Ureter (tissue), 1 donor: ENCODE measurements at places on chromosomes 12 and 14. TPM values are rescaled to one million over a fixed set of nuclear protein-coding genes. Genes with fewer than 3 reads are reported as not detected.

DNA sequence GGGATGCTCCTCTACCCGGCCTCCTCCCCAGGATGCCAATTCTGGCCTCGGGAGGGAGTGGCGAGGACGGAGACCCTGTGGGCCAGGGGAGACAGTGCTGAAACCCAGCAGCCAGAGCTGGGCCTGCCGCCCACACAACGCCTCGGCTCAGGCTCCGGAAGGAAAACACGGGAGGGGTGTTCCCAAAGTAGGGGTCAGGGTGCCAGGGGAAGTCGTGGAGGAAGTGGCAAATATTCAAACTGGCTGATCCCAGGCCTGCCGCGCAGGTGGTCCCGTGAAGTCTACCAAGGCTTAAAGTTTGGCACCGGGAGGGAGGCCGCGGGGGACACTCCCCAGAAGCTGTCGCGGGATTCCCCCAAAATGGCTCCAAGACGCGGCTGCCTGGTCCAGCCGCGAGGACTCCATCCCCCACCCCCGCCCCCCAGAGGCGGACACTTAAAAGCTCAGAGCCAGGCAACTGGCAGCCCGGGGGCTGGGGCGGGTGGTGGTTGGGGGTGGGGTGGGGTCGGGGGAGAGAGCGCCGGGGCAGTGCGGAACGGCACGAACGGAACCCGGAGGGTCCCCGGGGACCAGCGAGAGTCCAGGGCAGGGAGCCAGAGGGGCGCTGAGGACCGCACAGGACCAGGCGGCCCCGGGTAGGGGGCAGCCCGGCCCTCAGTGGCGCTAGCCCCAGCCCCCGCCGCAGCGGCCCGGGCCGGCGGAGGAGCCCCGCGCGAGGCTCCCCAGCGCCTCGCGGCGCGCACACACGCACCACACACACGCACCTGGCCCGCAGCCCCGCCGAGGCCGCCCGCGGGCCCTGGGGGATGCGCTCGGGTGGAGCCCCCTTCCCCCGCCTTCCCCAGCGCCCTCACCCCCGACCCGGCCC lies 20.0 kb downstream of the BEGAIN start:
- no peak for DNase-seq

- no peak for DNase-seq
These were observed 19.3 kb downstream of the CYP46A1 start for GRCh38 chr14:99703381-99703780.

DNA sequence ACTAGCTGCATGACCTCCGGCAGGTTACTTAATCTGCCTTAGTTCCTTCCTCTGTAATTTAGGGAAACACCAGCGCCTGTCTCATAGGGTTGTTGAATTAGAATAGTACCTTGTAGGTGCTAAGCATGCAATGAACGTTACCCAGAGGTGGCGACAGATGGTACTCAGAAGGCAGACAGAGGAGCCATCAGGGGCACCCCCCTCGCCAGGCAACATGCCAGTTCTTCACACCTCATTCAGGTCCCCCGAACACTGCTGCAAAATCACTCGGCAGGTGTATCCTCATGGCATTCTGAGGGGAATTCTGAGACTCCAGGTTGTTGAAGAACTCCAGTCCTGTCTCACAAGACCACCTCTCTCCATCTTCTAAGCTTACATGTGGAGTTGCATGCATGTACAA lies 10.1 kb downstream of the ISM2 start:
- no peak for DNase-seq

The DAO gene
- not detected for total RNA-seq

DNA sequence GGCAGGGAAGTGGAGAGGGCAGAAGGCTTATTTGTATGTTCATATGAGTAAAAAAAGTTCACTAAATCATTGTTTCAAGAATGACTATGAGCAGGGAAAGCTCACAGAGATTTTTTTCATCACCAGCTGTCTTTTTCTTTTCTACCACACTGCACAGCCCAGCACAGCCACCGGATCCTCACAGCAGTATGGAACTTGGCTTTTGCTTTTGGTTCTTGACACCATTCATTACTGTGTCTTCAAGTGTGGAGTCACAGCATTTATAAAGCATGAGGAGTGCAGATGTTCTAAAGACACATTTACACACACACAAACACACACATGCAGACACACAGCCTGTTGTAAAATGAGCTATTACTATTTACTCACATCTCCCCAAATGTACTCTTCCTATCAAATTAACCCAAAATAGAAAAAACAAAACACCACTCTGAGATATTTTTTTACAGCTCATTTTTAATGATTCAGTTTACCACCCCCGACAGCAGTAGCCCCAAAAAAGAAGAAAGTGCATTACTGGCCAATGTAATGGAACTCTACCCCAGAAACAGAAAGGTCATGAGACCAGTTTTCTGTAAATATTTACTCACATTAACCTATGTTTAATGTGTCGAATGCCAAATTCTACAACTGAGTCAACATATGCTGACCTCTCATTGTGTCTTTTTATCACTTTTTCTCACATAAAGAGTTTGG lies 60.5 kb downstream of the BTG1 start:
- no peak for DNase-seq

DNA sequence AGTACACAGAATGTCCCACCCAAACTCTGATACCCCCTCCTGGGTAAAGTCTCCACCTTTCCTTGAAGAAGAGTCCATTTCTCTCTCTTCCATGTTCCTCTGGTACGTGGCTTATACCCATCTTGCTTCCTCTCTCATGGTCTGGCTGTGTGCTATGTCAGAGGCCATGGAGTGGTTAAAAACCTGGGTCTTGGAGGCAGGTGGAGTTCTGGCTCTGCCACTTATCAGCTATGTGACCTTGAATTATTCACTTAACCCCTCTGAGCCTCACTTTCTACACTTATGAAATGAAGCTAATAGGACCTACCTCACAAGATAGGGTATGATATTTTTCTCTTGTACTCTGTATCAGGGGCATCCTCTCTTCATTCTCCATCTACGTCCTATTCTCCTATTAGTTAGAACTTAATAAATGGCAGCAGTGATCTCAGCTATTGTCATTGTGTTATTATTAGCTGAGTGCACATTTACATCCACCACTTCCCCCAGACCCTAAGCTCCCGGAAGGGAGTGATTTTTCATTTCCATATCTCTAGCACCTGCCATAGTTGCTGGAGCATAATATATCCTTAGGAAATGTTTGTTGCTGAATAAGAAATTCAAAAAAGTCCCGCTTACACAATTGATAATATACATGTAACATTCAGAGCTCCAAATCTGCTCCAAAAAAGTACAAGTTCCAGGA lies 59.8 kb upstream of the NOS1 start:
- DNase-seq, result no peak

DNA sequence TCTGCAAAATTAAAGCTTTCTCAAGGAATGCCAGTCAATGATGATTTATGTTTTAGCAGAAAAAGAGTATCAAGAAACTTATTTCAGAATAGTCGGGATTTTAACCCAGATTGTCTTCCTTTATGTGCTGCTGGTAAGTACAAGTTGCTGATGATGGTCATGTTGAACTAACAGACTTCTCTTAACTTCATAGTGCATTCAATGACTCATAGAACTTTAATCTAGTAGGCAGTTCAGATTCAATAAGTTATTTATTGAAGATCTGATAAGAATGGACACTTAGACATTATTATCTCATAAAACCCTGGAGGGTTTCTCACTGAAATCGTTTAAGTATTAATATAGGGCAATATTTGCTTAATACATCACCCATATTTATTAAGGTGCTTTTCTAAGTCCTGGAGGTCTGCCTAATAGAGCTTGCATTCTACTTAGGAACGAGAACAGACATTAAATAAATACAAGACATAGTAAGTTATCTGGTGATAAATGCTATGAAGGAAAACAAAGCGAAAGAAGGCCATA lies 33.8 kb downstream of the TOGARAM1 start:
- no peak for DNase-seq

DNA sequence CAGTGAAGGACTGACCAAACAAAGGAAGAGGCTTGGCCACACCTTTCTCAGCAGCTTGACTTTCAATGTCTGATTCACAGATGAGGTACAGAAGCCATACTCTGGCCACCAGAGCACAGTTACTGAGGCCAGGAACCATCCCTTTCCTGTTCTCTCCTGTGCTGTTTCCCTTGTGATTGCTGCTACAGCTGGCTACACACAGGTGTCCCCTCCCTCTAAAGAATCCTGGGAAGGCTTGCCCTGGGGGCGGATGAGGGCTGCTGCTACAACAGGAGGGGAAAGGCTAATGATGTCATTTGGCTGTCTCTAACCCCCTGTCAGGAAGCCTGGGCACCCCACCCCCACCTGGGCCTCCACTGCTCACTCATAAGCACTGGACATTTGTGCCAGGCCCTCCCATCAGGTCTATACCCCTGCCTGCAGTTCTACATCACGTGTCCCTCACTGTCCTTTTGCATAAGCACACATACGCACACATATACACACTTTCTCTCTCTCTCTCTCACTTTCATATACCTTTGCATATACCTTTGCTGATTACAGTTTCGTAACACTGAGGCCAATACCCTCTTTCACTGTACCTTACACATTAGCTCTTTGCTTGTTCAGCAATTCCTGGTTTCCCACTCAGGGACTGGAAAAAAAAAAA lies 41.4 kb downstream of the PRPF40B start:
- DNase-seq, result no peak

The KRT79 gene
- total RNA-seq, result not detected

DNA sequence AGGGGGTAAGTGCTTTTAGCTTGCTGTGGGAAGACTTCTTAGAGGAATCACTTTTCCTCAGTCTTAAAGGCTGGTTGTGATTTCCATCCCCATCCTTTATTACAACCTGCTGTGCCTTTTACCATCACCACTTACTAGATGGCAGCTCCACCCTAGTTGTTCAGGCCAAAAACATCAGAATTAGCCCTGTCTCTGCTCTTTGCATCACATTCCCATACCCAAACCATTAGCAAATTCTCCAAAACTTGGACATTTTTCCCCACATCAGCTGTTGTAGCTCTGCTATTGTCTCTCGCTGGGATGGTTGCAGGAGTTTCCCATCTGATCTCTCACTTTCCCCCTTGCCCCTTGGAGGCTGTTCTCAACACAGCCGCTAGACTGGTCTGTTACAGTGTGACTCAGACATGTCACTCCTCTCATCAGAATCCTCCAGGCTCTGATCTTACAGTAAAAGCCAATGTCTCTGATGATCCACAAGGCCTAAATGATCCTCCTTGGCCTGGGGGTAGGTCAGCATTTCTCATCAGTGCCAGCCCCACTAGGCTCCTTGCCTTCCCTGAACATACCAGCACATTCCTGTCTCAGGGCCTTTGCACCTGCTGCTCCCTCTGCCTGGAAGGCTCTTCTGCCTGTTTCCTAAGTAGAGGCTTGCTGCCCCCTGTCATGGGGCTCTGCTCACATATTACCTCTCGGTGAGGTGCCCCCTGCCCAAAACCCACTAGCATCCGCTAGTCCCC lies 102.5 kb downstream of the BEGAIN start:
- DNase-seq, result no peak

GRCh38 chr12:105083551-105084105 lies 630 bp downstream of the ALDH1L2 start:
- DNase-seq, result peak; percentile 69

The GPD1 gene
- total RNA-seq, result 1.7 TPM

DNA sequence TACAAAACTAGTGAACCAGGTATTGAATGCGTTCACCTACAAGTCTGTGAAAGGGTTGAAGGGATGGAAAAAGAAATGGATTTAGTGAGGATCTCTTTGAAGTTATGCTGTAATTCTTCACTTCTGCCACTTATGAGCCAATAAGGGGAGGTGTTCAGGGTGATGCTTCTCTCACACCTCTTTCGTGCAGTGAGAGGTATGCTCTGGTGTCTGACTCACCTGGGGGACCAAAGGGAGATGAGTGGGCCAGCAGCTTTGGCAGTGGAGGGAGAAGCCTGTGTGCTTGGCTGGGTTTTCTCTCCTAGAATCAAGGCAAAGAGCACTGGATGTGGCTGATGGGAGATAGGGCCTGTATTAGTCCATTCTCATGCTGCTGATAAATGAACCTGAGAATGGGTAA lies 45.4 kb downstream of the E2F7 start:
- DNase-seq, result no peak

DNA sequence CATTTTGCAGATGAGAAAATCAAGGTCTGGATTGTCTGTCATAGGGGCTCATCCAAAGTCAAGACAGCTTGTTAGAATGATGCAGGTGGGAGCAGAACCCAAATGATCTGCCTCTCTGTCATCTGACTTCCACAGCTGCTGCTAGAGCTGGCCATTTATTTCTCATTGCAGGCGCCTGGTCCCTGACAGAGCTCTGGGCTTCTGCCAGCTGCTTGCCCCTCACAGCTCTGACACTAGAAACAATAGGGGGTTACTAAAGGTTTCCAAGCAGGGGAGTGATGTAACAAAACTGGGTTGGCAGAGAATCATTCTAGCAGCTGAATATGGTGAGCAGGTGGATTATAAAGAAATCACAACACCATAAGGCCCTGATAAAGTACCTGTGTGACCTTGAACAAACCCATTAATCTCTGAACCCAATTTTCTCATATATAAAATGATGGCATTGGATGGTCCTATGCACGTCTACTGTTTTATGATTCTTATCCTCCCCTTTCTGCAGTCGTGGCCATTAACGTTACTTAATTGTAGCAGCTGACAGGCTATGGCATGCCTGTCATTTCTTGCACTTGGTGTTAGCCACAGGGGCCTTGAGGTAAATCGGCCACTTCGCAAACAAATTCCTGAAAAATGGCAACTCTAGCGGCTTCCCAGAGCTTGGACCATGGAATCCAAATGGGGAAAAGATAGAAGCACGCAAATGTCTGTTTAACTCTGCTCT lies 134.6 kb downstream of the RMST start:
- no peak for DNase-seq

GRCh38 chr12:123109319-123109772 lies 41.5 kb downstream of the PITPNM2 start:
- no peak for DNase-seq

GRCh38 chr14:102805371-102805891 lies 28.2 kb downstream of the TRAF3 start:
- no peak for DNase-seq

DNA sequence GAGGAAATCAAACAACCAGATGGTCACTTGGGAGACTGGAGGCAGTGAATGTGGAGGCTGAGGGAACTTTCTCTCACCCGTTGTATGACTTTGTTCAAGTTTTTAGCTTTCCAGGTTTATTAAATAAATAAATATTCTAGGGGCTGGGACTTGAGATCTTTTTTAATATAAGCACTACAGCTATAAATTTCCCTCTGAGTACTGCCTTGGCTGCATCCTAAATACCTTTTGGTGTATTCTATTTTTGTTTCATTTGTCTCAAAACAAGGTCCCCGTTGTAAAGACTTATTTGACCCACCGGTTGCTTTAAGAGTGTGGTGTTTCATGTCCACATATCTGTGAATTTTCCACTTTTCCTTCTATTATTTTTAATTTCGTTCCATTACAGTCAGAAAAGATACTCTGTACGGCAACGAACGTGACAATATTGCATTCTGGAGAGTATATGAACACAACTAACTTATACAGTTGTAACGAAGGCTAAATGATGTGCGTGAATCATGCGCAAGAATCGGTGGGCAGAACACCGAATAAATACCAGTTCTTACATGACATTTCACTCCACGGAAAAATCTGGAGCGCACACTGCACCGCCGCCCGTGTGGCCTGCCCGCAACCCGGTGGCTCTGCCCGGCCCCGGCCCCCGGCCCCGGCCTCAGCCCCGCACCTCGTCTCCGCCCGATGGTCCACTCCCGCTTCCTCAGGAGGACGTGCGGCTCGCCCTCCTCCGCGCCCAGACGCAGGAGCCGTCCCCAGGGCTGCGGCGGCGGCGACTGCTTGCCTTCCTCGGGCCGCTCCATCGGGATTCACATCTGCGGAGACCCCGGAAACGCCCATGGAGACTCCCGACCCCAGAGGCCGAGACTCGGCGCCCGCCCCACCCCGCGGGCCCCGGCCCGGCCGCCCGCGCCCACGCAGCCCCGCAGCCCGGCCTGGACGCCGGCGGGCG lies 602 bp downstream of the CHFR start:
- no peak for DNase-seq
